Choroid plexus epithelial cell (primary cell): ENCODE measurements at places on chromosomes 7 and 10.

DNA sequence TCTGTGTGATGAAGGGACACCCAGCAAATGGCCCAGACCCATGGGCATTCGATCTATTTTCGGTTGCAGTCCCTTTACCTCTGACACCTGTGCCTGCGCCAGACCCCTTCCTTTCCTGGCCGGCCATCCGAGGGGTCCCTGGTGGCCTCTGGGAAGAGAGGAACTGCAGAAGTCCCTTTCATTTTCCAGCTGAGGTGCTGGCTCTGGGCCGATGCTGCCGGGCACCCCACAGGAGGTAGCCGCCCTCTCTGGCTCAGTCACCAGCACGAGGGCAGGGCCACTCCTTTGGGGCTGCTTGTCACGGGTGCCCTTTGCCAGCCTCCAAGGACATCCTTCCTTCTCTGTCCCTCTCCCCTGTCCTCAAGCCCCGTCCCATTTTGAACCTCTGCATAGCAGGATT, 4.2 kb upstream of the ELN start:
- DNase-seq = no peak

DNA sequence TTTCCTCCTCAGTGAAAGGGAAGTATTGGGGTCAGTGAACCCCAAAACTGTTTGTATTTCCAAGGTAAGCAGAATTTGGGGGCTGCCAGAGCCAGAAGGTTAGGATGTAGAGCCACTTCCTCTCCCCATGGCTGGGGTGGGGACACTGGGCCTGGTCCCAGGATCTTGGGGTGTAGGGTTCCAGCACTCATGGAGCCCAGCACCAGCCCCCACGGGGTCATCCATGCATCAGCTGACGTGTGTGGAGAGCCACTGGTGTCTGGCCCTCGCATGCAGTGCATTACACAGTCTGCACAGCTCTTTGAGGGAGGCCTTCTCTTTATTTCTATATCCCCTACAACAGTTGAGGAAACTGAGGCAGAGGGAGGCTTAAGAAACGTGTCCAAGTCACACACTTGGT, 91.4 kb downstream of the ZMIZ1 start:
- peak; percentile 26 for DNase-seq

- peak; percentile 79 for DNase-seq
Observed at GRCh38 chr10:72736176-72736827, 44.4 kb downstream of the MCU start.

- DNase-seq = no peak
Observed at GRCh38 chr10:120493411-120494312, 36.6 kb downstream of the PLPP4 start.

GRCh38 chr10:108783897-108784296, 1139.4 kb downstream of the XPNPEP1 start:
- peak; percentile 88 for DNase-seq

DNA sequence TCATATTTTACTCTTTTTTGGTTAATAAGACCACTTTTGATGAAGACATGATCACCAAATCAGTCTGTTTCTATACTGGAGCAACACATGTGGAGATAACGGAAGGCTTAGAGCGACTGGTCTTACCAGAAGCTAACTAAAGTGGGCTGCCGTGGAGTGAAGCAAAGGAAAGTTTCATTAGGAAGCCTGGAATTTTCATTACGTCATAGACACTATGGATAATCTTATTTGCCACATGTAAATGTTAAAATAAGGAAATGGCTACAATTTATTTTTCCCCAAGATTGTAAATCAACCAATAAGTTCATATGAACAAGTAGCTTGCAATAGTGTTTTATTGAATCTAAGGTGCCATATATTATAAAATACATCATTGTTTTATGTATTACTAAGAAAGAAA, 185.4 kb downstream of the PHTF2 start:
- DNase-seq = no peak

DNA sequence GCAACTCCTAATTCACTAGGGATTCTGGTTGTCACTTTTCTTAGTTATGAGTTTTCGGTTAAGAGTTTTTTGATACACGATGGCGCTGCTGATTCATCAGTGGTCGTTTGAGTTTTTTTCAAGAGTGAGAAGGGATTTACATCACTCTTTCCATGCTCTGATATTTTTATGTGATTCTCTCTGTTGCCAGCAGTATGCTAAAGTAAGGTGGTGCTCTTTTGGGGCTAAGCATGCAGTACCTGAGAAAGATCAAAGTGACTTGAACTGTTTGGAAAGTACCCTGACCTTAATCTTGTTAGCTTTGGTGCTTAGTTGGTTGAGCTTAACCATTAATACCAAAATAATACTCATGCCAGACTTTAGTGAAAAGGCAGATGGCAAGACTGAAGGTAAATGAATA, 28.1 kb downstream of the STAMBPL1 start:
- no peak for DNase-seq

GRCh38 chr7:123348690-123349089, 148.9 kb upstream of the SLC13A1 start:
- DNase-seq = no peak
